ENCODE measurements at places on chromosomes 6 and 20. TPM values are rescaled to one million over a fixed set of nuclear protein-coding genes. Genes with fewer than 3 reads are reported as not detected.
A peak's percentile ranks its signal among the peaks of the same experiment; 100 is the strongest.

GRCh38 chr20:64072498-64073063 is 6.7 kb downstream of the RGS19 start:
- no peak for DNase-seq

- no peak for DNase-seq
Measured at GRCh38 chr20:36308353-36308752, 2.2 kb downstream of the DLGAP4 start.

DNA sequence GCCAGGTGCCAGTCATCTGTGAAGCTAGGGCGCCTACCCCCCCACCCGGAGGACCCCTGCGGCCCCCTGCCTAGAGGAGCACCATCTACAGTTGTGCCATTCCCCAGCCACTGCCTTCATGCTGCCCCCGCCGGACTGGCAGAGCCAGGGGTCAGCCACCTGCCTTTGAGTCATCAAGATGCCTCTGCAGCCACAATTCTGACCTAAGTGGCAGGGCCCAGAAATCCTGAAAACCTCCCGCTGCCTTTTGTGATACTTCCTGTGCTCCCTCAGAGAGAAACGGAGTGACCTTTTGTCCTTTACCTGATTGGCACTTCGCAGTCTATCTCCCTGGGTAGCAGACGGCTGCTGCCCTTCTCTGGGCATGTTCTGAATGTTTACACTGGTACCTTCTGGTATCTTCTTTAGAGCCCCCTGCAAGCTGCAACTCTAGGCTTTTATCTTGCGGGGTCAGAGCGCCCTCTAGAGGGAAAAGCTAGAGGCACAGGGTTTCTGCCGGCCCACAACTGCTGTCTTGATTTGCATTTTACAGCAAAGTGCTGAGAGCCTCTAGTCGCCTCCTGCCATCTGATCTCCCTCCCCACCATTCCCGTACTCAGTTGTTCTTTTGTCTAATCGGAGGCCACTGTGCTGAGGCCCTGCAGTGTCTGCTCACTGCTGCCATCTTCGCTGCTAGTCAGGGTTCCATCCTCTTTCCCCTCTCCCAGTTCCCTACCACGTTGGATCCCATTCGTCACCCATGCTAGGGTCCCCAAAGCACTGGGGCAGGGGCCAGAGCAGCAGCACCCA is 26.9 kb downstream of the SPATA2 start:
- DNase-seq, result peak; percentile 22

GRCh38 chr20:56487216-56487615 is 18.8 kb downstream of the RTF2 start:
- no peak for DNase-seq

- DNase-seq, result no peak
Measured at GRCh38 chr20:62644044-62644795, 1.9 kb downstream of the SLCO4A1 start.

DNA sequence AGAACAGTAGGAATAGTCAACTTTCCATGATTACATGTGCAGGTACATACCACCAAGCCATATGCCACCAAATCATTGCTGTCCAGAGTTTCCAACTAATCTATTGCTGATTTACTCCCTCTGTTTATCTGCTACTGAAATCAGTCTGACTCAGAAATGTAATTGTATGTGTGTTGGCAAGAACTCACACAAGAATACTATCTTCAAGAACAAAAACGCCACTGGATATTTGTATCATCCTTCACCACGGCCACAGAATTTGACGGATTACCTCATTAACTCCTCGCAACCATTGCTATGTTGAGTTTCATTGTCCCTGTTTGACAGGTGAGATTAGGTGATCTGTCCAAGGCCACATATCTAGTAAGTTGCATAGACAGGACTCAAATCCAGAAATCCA is 159.2 kb downstream of the GMPR start:
- DNase-seq, result no peak

DNA sequence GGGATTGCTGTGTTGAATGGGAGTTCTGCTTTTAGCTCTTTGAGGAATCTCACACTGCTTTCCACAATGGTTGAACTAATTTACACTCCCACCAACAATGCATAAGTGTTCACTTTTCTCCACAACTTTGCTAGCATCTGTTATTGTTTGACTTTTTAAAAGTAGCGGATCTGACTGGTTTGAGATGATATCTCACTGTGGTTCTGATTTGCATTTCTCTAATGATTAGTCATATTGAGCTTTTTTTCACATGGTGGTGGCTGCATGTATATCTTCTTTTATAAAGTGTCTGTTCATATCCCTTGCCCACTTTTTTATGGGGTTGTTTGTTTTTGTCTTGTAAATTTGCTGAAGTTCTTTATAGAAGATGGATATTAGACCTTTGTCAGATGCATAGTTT is 588.3 kb upstream of the ADGRB3 start:
- DNase-seq, result no peak

PRL gene
- not detected for total RNA-seq

HSPA12B gene
- total RNA-seq, result 7.9 TPM

TRIM10 gene
- total RNA-seq, result not detected
